CD4-positive, alpha-beta T cell treated with Interleukin-15 for 4 hours (primary cell): ENCODE measurements at places on chromosomes 3 and 15.
A peak's percentile ranks its signal among the peaks of the same experiment; 100 is the strongest.

- DNase-seq = no peak
Observed at GRCh38 chr15:77495838-77496596, 75.3 kb downstream of the HMG20A start.

- DNase-seq = peak; percentile 77
Observed at GRCh38 chr15:44712346-44713005, 1.2 kb downstream of the B2M start.

GRCh38 chr15:81502439-81502838 lies 128.4 kb upstream of the TMC3 start:
- DNase-seq = no peak

DNA sequence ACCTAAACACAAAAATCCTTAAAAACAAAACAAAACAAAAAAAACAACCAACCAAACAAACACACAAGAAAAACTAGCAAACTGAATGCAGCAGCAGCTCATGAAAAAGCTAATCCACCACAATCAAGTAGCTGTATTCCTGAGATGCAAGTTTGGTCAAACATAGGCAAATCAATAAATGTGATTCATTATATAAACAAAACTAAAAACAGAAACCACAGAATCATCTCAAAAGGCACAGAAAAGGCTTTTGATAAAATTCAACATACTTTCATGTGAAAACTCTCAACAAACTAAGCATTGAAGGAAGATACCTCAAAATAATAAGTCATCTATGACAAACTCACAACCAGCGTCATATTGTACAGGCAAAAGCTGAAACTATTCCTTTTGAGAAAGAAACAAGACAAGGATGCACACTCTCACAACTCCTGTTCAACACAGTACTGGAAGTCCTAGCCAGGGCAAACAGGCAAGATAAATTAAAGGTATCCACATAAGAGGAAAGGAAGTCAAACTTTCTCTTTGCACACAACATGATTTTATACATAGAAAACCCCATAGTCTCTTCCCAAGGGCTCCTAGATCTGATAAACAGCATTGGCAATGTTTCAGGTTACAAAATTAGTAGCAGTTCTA lies 495.1 kb upstream of the SGO1 start:
- no peak for DNase-seq

- DNase-seq = no peak
Observed at GRCh38 chr3:156341332-156341731, 213.6 kb downstream of the SSR3 start.

GRCh38 chr3:66822186-66823008 lies 175.7 kb upstream of the KBTBD8 start:
- DNase-seq = peak; percentile 69
